ENCODE measurements at places on chromosomes 6 and 20.

DNA sequence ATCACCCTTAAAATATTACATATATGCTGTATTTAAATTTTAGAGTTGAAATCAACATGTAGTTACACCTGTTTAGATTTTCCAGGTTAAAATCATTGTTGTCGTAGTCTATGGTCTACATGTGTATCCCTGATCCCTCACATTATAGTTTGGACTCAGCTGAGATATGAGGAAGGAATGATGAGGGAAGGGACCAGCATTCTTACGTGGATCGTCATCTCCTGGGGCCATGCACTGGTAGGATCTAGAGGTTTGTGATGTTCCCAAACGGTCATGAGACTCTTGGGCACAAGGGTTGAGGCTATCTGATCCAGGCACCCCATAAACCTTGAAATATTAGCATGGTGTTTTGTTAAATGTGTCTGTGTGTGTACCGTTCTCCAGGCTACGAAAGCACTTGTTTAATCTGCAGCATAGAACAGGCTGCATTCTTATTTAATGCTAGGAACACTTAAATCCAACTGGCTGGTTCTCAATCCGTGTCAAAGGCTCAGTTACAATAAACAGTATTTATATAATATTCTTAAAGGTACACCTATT lies 55.4 kb downstream of the IPCEF1 start:
- DNase-seq, result no peak

GRCh38 chr6:89239338-89239737 lies 22.2 kb upstream of the GABRR1 start:
- no peak for DNase-seq

- DNase-seq, result no peak
Observed at GRCh38 chr6:45509426-45509825, 131.7 kb upstream of the SUPT3H start.

- no peak for DNase-seq
Observed at GRCh38 chr20:59342023-59342957, 41.9 kb downstream of the EDN3 start.

DNA sequence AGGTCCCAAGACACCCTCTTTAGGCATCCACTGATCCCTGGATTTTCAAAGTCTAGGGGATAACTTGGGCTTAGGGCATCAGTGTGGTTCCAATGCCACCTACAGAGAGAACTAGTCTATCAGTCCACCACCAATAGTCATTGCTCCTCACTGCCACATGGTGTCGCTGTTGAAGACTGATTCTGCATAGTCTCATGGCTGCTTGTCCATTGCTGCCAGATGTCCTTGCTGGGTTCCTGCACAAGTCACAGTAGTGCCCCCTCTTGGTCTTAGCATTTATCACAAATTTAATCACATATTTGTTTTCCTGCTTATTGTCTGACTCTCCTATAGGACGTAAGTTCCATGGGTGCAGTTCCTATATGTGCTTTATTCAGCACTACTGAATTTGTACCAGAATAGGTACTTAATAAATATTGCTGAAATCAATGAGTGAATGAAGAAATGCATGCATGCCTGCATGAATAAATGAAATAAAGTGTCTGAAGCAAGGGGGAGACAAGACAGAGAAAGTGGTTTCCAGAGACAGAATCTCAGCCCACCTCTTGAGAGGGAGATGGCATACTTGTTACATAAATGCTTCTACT lies 45.9 kb upstream of the RALY start:
- DNase-seq, result no peak
